PC-3 (cell line): ENCODE measurements at places on chromosomes 4 and X. TPM values are rescaled to one million over a fixed set of nuclear protein-coding genes. Genes with fewer than 3 reads are reported as not detected.
A peak's percentile ranks its signal among the peaks of the same experiment; 100 is the strongest.

MAGEA4 gene
- total RNA-seq, result not detected in 2 replicates

F8A2 gene
- total RNA-seq, result not detected in 2 replicates

DNA sequence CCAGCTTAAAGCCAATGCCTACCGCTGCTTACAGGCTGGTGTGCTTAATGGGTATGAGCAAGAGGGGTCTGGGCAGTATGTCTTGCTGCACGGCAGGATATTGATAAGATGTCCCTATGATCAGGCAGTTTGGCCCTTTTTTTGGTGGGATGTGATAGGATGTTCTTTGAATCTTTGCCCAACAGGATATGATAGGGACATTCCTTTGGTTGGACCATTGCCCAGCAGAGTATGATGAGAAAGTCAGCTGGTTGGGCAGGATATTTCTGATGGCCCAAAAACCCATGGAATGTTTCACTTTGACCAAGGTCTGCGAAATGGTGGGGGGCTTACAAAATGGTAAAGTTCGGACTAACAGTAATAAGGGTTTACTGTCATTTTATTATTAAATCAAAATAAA lies 1060.6 kb downstream of the STIM2 start:
- DNase-seq, result peak; percentile 14
- H3K36me3 ChIP-seq, result no peaks in the 10 kb centered on the region
- H3K4me3 ChIP-seq, result no peak overlapping the region
- H3K27ac ChIP-seq, result no peak overlapping the region

GRCh38 chr4:187118602-187119120 lies 395.0 kb upstream of the FAT1 start:
- H3K4me3 ChIP-seq, result no peak overlapping the region
- H3K4me1 ChIP-seq, result no peaks in the 10 kb centered on the region
- H3K27me3 ChIP-seq, result no peaks in the 10 kb centered on the region

DNA sequence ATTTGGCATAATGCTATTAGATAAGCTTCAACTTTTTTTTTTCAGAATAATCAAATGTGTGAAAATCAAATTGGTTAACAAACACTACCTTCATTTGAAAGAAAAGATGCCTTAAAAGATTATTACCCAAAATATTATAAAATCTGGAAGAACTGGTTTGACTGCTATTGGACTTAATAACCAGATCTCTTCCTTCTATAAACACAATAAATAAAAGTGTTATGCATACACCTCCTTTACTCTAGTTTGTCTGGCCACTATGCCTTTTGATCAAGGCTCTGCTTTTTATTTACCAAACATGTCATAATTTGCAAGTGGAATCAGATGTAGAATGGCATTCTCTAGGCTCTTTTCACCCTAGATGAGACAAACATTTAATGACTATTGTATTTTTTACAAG lies 897.3 kb upstream of the EPHA5 start:
- DNase-seq, result peak; percentile 59
- H3K36me3 ChIP-seq, result no peaks in the 10 kb centered on the region
- peaks cover 23% of the 10 kb centered on the region for H3K4me1 ChIP-seq
- no peak overlapping the region for H3K27ac ChIP-seq

GRCh38 chr4:180769791-180770190 lies 1473.4 kb upstream of the TENM3 start:
- H3K4me3 ChIP-seq, result no peak overlapping the region
- H3K4me1 ChIP-seq, result no peaks in the 10 kb centered on the region
- no peaks in the 10 kb centered on the region for H3K36me3 ChIP-seq

- H3K27ac ChIP-seq, result no peak overlapping the region
- no peak for DNase-seq
- no peaks in the 10 kb centered on the region for H3K36me3 ChIP-seq
- H3K4me1 ChIP-seq, result 0 out of 2 replicates have a peak, but pooled peaks cover 4% of the 10 kb centered on the region
Measured at GRCh38 chr4:101987623-101988243, 197.2 kb downstream of the BANK1 start.

GRCh38 chr4:146506272-146506671 lies 15.5 kb downstream of the SLC10A7 start:
- H3K27me3 ChIP-seq, result no peaks in the 10 kb centered on the region
- DNase-seq, result no peak
- no peak overlapping the region for H3K4me3 ChIP-seq
- H3K27ac ChIP-seq, result no peak overlapping the region
- H3K4me1 ChIP-seq, result no peaks in the 10 kb centered on the region
- no peaks in the 10 kb centered on the region for H3K36me3 ChIP-seq

- H3K27me3 ChIP-seq, result no peaks in the 10 kb centered on the region
- H3K36me3 ChIP-seq, result no peaks in the 10 kb centered on the region
Measured at GRCh38 chr4:31575504-31575903, 855.3 kb downstream of the PCDH7 start.

DNA sequence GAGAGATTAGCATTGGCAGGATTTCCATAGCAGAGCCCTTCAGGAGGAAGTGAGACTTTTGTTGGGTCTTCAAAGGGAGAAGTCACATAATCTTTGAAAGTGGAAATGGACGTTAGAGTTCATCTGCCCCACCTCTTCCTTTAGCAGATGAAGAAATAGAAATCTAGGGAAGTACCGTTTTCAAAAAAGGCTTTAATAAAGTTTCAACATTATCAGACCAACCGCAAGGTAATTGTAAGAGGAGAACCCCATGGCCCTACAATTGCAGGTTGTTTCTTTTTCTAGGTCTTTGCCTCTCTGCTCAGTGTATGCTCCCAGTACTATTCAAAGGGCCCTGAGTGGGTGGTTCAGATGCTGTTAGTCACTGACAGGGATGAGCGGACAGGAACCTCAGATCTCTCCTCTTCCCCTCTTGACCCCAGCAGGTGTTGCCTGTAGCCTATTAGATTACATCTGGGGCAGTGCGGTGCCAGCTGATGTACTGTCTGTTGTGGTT lies 48.6 kb upstream of the AP1S2 start:
- H3K36me3 ChIP-seq, result no peaks in the 10 kb centered on the region
- no peak for DNase-seq
- no peak overlapping the region for H3K27ac ChIP-seq
- no peaks in the 10 kb centered on the region for H3K27me3 ChIP-seq
- no peaks in the 10 kb centered on the region for H3K4me1 ChIP-seq

GRCh38 chrX:118745570-118745969 lies 18.2 kb downstream of the IL13RA1 start:
- peaks cover 3% of the 10 kb centered on the region; the same call in 1 of the 2 replicates for H3K4me1 ChIP-seq
- no peak for DNase-seq
- H3K27me3 ChIP-seq, result no peaks in the 10 kb centered on the region
- no peaks in the 10 kb centered on the region; the same call in none of the 2 replicates for H3K36me3 ChIP-seq
- H3K27ac ChIP-seq, result no peak overlapping the region

- H3K36me3 ChIP-seq, result no peaks in the 10 kb centered on the region
- peaks cover 6% of the 10 kb centered on the region for H3K4me1 ChIP-seq
- DNase-seq, result peak; percentile 66
Measured at GRCh38 chrX:49079489-49080428, at the start of gene WDR45. WDR45 (minus strand) TSS chrX:49079887; CDS start chrX:49078095, 1,792 bp downstream.

GRCh38 chrX:50622751-50623150 lies 152.1 kb upstream of the DGKK start:
- DNase-seq, result no peak
- no peak overlapping the region for H3K27ac ChIP-seq
- H3K4me3 ChIP-seq, result no peak overlapping the region
- no peaks in the 10 kb centered on the region for H3K36me3 ChIP-seq
- H3K27me3 ChIP-seq, result peaks cover 3% of the 10 kb centered on the region; the same call in 1 of the 2 replicates

DNA sequence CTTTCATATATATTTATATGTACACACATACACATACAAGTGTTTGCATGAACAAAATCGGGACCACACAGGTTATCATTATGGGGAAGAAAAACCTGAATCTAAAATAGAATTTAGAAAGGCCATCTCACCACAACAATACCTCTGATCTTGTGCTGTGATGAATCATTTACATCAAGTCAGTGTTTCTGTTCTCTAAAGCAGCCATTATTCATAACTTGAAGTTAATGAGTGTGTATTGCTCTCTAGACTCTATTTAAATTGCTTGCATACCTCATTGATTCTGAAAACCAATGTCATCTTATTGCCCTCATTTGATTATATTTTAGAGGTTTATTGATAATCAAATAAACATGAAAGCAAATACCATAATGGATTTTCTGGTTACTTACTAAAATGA lies 71.6 kb downstream of the FAM114A1 start:
- no peak overlapping the region for H3K27ac ChIP-seq
- H3K4me3 ChIP-seq, result no peak overlapping the region
- no peak for DNase-seq
- H3K36me3 ChIP-seq, result no peaks in the 10 kb centered on the region; the same call in 1 of the 2 replicates
